ENCODE measurements at places on chromosomes 2 and 18.

DNA sequence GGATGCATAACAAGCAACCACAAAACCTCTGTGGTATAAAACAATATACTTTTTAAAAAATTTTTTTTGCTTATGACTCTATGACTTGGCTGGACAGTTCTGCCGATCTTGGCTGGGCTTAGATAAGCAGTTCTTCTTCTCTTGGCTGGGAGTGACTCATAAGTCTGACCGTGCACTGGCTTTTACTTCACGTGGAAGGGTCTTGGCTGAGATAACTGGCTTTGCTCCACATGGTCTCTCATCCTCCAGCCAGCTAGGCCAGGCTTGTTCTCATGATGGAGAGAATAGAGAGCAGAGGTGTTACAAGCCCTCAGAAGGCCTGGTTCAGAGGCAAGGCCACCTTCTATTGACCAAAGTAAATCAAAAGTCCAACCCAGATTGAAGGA, 178.9 kb upstream of the SERPINE2 start:
- DNase-seq: no peak

GRCh38 chr2:175027755-175028154, 22.6 kb upstream of the CHN1 start:
- no peak for DNase-seq

- DNase-seq: no peak
These were observed at the start of gene TNFRSF11A for GRCh38 chr18:62324917-62325805. TSS of gene TNFRSF11A (plus strand) at chr18:62325310. CDS start at chr18:62325353, 43 bp downstream.

DNA sequence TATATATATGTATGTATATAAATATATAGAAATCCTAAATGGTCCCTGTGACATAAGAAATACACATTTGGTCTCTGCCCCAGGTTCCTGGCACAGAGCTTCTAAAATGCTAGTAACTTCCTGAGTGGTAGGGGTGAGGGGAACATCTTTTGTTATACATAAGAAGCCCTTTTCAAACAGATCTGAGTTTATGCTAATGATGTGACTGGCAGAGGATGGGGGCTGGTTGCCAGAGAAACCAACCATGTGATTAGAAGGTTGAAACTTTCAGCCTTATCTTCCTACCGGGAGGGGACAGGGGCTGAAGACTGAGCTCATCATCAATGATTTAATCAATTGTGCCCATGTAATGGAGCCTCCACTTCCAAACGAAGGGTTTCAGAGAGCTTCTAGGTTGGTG, 16.3 kb downstream of the MFSD2B start:
- DNase-seq: no peak

GRCh38 chr18:74529378-74529777, 4.9 kb upstream of the CNDP1 start:
- DNase-seq: no peak

GRCh38 chr2:55419233-55419678, 400 bp downstream of the CCDC88A start:
- DNase-seq: no peak
